ENCODE measurements at places on chromosomes 4 and X.

GRCh38 chr4:110735686-110736085 lies 112.8 kb upstream of the PITX2 start:
- no peak for DNase-seq

DNA sequence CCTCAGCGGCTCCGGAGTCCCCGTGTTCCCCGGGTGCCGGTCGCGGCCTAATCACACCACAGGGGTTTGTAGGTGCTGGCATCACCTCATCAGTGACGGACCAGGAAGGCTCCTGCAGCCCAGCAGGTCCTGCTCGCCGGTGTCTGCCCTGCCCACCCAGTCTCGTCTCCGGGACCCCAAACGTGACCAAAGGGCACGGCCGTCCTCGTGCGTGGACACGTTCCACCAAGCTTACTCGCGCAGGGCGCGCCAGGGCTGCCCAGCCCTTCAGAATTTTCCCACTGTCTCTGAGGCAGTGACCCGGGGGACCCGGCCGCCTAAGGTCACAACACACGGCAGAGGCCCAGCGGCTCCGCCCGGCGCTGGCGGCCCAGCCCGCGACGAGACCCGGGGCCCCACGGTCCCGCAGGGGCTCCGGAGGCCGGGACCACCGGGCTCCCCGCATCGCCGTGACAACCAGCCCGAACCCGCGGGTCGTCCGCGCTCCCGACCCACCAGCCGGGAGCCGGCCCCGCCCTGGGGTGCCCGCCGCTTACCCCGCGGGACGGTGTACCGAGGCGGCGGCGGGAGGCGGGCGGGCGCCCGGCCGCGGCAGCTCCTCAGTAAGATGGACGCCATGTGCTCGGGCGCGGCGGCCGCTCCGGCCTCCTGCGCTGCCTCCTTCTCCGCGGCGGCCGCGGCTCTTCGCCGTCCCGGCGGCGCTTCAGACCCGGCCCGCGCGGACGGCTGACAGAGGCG lies 454 bp downstream of the LETM1 start:
- DNase-seq = peak; percentile 16

GRCh38 chrX:77014377-77015372 lies 432.5 kb upstream of the FGF16 start:
- DNase-seq = no peak

DNA sequence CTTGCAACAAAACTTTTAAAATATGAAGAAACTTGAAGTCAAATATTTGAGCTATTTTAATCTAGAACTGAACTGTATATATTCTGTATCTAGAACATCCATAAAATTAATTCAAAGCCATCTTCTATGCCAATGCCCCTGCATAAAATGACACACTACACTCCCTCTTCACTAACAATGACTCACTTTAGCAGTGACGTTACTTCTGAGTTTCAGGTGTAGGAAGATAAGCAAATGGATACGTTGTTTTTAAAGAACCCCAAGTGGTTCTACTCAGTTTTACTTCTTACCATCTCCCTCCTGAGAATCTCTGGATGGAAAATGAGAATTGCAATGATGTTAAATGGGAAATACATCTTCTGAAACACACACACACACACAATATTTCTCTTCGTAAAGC lies 45.2 kb downstream of the CXXC4 start:
- DNase-seq = no peak

GRCh38 chr4:175456131-175456530 lies 355.9 kb downstream of the GPM6A start:
- no peak for DNase-seq

- DNase-seq = no peak
Measured at GRCh38 chr4:2660596-2661211, 95.4 kb downstream of the TNIP2 start.

GRCh38 chrX:41276661-41277506 lies 57.1 kb upstream of the DDX3X start:
- DNase-seq = no peak

DNA sequence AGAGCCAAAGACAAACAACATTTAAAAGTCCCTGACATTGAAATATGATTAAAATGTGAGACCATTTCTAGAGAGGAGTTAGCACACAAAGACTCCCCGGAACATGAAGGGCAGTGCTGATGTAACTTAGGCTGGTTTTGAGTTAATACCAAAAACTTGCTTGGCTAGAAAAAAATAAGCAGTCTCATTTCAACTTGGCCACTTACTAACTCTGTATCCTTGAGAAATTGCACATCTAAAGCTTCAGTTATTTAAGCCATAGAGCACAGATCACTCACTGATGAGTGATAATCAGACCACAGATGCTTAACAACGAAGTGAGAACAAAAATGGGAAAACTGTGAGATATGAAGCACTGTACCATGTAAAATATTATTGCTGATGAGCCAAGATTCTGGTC lies 65.9 kb upstream of the MAOA start:
- DNase-seq = no peak

DNA sequence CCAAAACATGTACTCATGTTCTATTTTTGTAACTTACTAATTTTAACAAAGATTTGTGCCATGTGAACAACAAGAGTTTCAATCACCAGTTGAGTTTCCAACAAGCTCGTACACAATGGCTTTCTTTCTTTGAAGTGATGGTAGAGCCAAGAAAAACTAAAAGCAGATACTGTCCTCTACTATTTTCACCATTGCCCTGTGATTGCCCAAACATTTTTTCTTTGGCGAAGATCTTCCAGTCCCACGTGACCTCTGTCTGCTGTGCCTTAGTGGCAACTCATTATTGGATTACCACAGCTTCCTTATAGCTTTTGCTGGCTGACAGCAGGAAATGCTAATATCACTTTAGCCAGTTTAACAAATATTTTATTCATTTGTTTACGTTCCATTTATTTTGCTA lies 1147.1 kb downstream of the STIM2 start:
- no peak for DNase-seq

DNA sequence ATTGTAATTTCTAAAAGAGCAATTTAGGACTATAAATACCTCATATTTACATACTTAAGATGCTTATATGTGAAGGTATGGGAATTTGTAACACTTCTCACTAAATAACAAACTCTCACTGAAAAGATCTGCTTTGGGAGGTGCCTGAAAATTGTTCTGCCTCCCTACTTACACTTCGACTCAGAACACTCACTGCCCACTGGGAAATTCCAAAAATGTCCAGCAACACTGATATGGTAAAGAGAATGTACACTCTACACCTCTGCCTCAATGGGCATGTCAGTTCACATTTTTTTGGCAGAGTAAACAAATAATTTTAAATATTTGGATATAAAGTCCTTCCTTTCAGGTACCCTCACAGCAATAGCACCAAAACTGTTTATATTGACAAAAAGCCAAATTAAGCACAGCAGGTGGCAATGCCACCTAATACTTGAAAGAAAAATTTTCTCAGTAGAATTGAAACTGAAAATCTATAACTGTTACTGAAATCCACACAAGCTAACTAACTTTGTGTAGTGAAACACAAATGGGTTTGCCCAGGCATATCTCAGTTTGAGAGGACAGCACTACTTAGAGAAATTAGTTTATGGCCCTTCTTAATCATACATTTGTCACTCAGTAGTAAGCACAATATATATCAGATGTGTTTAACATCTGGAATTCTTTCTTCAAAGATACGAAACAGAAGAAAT lies 67.1 kb downstream of the PRDM5 start:
- DNase-seq = no peak

DNA sequence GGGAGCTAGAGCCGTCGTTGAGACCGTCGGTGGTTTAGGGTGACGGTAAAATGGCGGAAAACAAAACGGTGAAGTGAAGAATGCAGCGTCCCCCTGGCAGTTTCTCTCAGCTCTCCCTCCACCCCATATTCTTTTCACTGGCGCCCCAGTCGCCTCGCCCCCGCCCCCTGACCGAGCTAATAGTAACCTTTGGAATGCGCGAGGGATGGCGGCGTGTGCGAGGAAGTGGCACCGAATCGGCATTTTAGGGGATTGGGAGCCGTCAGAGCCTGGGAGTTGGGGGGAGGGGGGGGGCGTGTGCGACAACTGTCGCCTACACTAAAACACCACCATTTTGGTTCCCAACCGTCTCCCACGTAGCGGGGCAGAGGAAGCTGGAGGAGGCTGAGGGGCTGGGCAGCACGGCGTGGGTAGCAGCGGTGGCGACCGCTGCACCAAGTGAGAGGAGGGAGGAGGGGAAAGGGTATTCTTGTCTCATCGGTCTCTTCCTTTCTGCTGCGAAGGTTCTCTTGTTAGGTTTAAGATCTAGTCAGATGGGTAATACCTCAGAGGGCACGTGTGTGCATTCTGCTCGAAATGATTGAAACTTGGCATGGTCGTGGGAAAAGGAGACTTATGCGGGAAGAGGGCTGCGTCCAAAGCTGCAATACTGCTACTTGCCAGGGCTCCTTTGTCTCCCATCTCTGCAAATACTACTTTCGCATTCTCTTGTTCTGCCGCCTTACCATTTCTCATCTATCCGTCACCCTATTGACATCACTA lies 840 bp downstream of the ZNF711 start:
- peak; percentile 11 for DNase-seq

DNA sequence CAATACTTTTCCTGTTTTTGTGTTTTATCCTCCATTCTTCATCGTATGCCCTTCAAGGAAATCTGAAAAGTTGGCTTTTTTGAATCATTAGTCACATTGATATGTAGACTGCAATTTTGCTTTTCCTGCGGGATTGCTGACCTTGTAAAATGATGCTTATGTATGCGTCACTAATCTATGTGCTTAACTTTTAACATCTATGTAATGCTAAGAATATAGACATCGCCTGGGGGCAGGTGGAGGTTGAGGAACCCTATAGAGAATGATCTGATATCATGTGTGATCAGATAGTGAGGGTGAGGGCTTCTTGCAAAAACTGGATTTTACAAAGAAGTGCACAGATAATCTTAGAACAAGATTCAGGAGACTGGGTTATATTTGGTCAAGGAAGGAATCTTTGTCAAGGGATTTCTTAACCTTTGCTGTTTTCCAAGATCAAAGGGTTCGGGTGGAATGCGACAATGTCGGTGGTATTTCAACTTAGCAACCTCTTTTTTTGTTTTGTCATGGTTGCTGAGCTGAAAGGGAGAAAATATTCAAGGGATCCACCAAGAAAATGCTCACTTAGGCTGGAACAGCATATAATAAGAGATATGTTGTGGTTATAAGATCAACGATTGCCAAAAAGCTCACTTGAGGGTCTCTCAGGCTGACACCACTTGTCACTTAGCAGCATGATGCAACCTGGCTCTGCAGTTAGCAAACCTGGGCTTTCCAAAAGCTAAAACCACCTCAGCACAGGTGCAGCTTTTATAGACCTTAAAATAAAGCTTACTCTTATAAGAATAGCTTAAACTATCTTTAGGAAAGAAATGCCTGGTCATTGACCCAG lies 70.6 kb upstream of the PUDP start:
- DNase-seq = no peak

- DNase-seq = no peak
Measured at GRCh38 chr4:46370531-46370930, 19.4 kb downstream of the GABRA2 start.

- DNase-seq = no peak
Measured at GRCh38 chr4:88659055-88659889, 38.4 kb downstream of the NAP1L5 start.

- DNase-seq = no peak
Measured at GRCh38 chr4:176671532-176671931, 121.2 kb downstream of the VEGFC start.

GRCh38 chr4:128350449-128351045 lies 62.9 kb upstream of the PGRMC2 start:
- no peak for DNase-seq

- no peak for DNase-seq
Measured at GRCh38 chr4:16530688-16531635, 304.7 kb upstream of the TAPT1 start.

DNA sequence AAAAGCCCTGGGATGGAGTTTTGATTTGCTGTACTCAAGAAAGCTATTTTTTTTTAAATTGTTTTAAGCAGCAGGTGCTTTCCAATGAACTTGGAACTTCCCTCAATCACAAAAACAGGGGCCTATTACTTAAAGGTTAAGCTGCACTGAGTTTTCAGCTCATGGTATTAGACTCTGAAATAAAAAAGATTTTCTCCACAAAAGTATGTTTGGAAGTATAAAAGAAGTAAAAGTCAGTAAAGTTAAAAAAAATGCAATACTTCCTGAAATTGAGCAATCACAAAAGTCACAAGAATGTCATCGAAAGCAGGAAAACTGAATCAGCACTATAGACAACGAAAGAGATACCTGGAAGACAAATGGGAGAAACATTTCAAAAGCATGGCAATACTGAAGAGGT lies 38.9 kb upstream of the PLAC8 start:
- no peak for DNase-seq

- DNase-seq = no peak
Measured at GRCh38 chr4:61864286-61864685, 664.2 kb downstream of the ADGRL3 start.

GRCh38 chrX:2468261-2469195 lies 32.2 kb downstream of the DHRSX start:
- no peak for DNase-seq

GRCh38 chrX:10841579-10841978 lies 221.2 kb upstream of the MID1 start:
- DNase-seq = no peak

- no peak for DNase-seq
Measured at GRCh38 chrX:97021680-97022079, 138.0 kb downstream of the RPA4 start.

DNA sequence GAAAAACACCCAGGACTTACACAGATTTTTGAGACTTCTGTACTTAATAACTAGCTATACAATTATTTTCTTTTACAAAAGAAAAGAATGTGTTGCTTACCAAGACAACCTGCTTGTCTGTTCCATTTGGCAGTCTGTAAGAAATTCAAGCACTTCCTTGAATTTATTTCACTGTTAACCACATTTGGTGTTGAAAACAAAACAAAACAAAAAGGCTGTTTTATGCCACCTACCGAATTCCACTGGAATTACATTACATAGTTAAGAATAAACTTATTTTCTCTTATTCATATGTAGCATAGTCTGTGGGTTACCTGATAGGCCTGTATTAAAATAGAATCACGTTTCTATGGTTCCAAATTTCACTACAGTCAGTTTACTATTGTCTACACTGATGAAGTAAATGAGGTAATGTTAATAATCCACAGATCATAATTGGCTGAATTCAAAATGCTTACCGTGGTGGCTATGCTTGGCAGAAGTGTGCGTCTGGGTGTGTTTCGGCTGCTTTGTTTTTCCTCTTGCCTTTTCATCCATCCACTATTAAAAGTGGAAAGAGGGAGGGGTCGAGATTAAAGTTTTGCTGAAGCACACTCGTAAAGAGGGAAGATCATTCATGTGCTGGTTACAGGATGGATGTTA lies at the start of gene TLR1:
TSS of gene TLR1 (minus strand) at position 138 of the 642 bp plus-strand sequence. CDS start 5,960 bp downstream, outside the sequence.
- DNase-seq = no peak

Data from stimulated activated CD4-positive, alpha-beta T cell treated with anti-CD3 and anti-CD28 coated beads, Interleukin-4, amount 100 ng/mL, for 4 hours (primary cell).